ENCODE measurements at places on chromosomes 13 and 19.

DNA sequence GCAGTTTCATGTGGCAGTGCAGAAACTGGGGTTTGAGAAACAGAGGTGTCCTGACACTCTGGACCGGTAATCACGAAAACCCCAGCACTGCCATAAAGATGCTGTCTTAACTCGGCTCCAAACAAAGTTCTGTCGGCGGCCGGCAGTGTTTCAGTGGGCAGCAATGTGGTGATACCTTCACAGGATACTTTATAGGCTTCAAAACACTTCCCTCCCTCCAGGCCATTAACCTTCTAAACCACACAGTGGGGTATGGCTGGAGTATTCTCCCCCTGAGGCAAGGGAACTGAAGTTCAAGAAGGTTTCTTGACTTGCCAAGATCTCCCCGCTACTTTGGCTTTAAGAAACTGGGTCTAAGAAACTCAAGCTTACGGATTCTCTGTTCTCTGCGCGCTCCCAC is 1.1 kb downstream of the RUBCNL start:
- H3K36me3 ChIP-seq = no peaks in the 10 kb centered on the region
- no peak overlapping the region for H3K27ac ChIP-seq
- H3K27me3 ChIP-seq = peaks cover 30% of the 10 kb centered on the region
- H3K4me3 ChIP-seq = peak overlapping the region; percentile 14

DNA sequence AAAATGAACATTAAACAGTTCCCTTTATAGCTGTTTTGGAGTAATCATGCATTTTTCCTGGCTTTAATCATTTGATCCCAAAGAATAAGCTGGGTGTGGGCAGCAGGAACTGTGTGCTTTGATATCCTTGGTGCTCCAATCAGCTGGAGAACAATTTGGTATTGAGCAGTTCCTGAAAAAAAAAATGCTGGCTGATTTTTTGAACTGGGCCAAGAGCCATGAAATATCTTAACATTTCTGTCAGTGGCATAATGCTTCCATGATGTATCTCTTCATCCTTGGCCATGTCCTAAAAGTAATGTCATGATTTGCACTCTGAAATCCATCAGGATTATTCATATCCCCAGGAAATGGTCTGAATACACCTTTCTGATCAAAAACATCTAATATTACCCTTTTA is 134.7 kb downstream of the LHFPL6 start:
- no peak overlapping the region for H3K4me3 ChIP-seq
- H3K36me3 ChIP-seq = no peaks in the 10 kb centered on the region
- no peak for DNase-seq
- no peaks in the 10 kb centered on the region for H3K4me1 ChIP-seq

DNA sequence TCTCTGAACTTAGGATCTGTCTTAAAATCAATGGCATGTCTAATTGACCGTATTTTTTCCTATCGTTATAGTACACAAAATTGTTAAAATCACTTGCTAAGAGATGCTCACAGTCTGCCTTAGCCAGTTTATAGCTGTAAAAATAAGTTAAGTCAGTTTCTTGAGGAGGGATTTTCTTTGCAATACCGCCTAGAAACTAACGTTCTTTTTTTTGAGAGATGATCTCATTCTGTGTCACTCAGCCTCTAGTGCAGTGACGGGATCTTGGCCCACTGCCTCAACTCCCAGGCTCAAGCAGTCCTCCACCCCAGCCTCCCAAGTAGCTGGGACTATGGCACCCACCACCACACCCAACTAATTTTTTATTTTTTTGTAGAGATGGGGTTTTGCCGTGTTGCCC is 4.4 kb downstream of the CKAP2 start:
- peaks cover 48% of the 10 kb centered on the region for H3K36me3 ChIP-seq
- H3K27ac ChIP-seq = no peak overlapping the region
- no peak for DNase-seq
- H3K27me3 ChIP-seq = no peaks in the 10 kb centered on the region

- peaks cover 3% of the 10 kb centered on the region for H3K36me3 ChIP-seq
- peak overlapping the region; percentile 84 for H3K4me3 ChIP-seq
- no peaks in the 10 kb centered on the region for H3K27me3 ChIP-seq
Measured at GRCh38 chr13:42392716-42393572, 121.0 kb downstream of the AKAP11 start.

GRCh38 chr13:109971456-109972090 is 185.2 kb upstream of the IRS2 start:
- no peaks in the 10 kb centered on the region for H3K4me1 ChIP-seq
- no peak overlapping the region for H3K4me3 ChIP-seq
- no peak for DNase-seq
- no peaks in the 10 kb centered on the region for H3K36me3 ChIP-seq
- H3K27me3 ChIP-seq = peaks cover 10% of the 10 kb centered on the region

DNA sequence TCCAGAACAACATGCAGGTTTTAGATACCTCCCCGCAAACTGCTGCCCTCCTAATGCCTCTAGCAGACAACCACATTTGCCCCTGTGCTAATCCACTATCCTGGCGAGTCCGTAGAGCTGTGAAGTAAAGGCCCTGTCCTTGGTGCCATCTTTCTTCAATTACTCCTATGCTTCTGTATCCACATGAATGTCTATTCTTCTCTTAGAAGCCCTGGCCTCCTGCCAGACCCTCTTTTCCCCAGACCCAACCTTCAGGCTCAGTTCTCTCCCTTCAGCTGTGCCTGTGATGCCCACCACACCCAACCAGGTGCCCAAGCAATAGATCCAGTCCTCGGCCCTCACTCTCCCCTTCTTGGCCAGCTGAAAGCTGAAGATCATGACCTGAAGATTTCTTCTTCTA is 31.1 kb upstream of the ZNF599 start:
- H3K36me3 ChIP-seq = peaks cover 10% of the 10 kb centered on the region
- H3K27ac ChIP-seq = no peak overlapping the region
- no peak overlapping the region for H3K4me3 ChIP-seq
- H3K27me3 ChIP-seq = no peaks in the 10 kb centered on the region
- DNase-seq = no peak

DNA sequence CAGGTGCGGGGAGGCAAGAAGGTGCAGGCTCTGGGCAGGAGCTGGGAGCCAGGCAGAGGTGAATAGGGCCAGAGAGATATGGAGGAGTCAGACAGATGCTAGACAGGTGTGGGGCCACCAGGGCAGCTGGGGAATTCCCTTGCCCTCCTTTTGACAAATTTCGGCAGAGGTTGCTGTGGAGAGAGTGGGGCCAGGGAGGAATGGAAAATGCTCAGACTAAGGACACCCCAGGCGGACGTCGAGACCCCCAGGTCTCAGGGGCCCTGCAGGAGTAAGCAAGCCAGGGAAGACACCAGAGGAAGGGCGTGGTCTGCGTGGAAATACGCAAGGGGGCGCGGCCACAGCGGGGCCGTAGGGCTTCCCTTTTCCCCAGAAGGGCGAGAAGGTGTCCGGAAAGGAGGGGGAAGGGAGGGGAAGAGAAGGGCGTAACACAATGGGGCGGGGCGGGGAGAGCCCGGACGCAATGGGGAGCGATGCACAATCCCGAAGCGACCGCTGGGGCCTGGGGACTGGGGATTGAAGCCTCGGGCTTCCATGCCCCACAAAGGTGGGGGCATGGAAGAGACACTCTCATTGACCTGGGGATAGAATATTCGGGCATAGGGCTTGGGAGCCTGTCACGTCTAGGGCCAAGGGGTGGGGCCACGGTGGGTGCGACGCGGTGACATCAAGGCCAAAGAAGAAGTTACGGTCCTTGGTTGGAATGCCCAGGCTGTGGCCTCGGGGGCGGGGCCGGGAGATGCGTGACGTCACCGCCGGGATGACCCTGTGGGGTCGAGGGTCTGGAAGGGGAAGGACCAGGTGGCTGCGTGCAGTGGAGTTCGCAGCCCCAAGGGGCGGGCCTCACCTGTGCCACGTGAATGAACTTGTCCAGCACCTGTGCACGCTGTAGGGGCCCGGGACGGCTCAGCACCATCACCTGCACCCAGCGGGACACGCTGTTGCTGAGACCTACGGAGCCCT is 8.2 kb downstream of the RASGRP4 start:
- H3K4me1 ChIP-seq = peaks cover 15% of the 10 kb centered on the region
- peak; percentile 79 for DNase-seq
- peak overlapping the region; percentile 67 for H3K4me3 ChIP-seq
- peak overlapping the region; percentile 11 for H3K27ac ChIP-seq
- no peaks in the 10 kb centered on the region for H3K36me3 ChIP-seq

- H3K4me1 ChIP-seq = peaks cover 7% of the 10 kb centered on the region
- peaks cover 18% of the 10 kb centered on the region for H3K36me3 ChIP-seq
- DNase-seq = peak; percentile 20
- H3K27ac ChIP-seq = no peak overlapping the region
Measured at GRCh38 chr19:36060430-36060829, 5.7 kb downstream of the WDR62 start.

- no peaks in the 10 kb centered on the region for H3K36me3 ChIP-seq
- no peak overlapping the region for H3K4me3 ChIP-seq
- no peak overlapping the region for H3K27ac ChIP-seq
Measured at GRCh38 chr13:43567608-43568007, 219.2 kb downstream of the ENOX1 start.

GRCh38 chr13:74661851-74662250 is 527.6 kb upstream of the KLF12 start:
- DNase-seq = no peak
- H3K27ac ChIP-seq = no peak overlapping the region
- H3K27me3 ChIP-seq = peaks cover 3% of the 10 kb centered on the region
- H3K36me3 ChIP-seq = no peaks in the 10 kb centered on the region
- H3K4me3 ChIP-seq = no peak overlapping the region

DNA sequence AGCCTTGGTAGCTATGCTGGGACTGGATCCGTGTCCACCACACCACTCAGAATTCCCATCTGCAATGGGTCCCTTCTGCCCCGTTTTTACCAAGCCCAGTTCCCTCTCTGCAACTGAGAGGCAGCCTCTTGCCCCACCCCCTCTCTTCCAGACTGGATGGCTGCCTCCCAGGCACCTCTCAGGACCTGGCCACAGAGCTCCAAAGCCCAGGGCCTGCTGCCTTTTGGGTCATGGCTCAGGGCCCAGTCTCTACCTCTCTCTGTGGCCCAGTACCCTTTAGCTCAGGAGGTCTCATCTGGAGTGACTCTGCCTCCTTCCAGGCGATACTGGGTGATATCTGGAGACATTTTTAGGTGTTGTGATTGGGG is 10.3 kb upstream of the ZBTB7A start:
- H3K27me3 ChIP-seq = no peaks in the 10 kb centered on the region
- no peak overlapping the region for H3K4me3 ChIP-seq
- no peaks in the 10 kb centered on the region for H3K36me3 ChIP-seq
- H3K4me1 ChIP-seq = peaks cover 24% of the 10 kb centered on the region

DNA sequence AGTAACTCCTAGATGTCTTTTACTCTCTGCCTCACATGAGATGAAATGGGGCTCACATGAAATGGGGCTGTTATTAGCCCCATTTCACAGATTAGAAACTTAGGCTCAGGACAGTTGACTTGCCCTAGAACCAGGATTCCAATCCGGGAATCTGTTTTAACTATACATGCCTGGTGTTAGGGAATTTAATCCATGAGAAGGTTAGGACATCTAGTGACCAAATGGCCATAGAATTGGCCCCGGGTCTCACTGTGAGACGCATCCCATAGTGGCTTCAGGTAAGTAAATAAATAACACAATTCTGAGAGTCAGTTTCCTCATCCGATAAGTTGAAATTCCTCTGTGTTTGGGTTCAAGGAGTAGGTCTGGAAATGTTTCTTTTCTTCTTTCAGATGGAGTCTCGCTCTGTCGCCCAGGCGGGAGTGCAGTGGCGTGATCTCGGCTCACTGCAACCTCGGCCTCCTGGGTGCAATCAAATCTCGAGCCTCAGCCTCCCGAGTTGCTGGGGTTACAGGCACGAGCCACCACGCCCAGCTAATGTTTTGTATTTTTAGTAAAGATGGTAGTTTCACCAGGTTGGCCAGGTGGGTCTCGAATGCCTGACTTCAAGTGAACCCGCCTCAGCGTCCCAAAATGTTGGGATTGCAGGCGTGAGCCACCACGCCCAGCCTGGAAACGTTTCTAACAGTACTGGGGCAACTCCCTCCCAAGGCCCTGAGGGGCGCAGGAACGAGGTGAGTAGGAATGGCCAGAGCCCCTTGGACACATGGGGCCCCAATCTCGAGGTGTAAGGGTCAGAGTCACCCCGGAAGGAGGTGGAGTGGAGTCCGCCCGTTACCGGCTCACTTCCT is 1.2 kb upstream of the ZNF574 start:
- H3K4me3 ChIP-seq = peak overlapping the region; percentile 97
- DNase-seq = peak; percentile 21

GRCh38 chr19:16897029-16897855 is 8.4 kb downstream of the F2RL3 start:
- no peaks in the 10 kb centered on the region for H3K36me3 ChIP-seq
- peaks cover 15% of the 10 kb centered on the region for H3K4me1 ChIP-seq
- H3K4me3 ChIP-seq = peak overlapping the region; percentile 57
- DNase-seq = peak; percentile 83
- H3K27me3 ChIP-seq = peaks cover 25% of the 10 kb centered on the region
- no peak overlapping the region for H3K27ac ChIP-seq

DNA sequence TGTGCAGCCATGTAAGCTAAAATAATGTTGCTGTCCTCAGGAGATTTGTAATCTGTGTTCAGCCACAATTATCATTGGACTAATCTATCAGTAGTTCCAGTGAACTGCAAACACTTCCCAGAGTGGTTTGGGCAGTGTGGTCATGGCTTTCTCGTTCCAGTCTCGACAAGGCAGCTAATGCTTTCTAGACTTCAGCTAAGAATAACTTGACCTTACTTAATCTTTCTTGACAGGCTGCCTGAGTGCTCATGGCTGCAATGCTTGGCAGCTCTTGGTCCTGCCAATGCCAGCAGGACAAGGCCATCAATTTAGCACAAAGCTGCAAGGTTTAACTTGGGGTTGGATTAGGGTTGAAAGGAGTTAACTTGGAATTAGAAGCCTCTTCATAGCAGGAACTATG is 32.8 kb downstream of the ATP12A start:
- DNase-seq = no peak
- peaks cover 16% of the 10 kb centered on the region for H3K4me1 ChIP-seq
- H3K27me3 ChIP-seq = peaks cover 4% of the 10 kb centered on the region
- H3K36me3 ChIP-seq = no peaks in the 10 kb centered on the region

Data from activated naive CD4-positive, alpha-beta T cell treated with anti-CD3 and anti-CD28 coated beads for 36 hours (primary cell).